ENCODE measurements at places on chromosomes 13 and 19.

- no peak overlapping the region for H3K4me3 ChIP-seq
- H3K4me1 ChIP-seq, result peaks cover 18% of the 10 kb centered on the region
- no peaks in the 10 kb centered on the region for H3K27me3 ChIP-seq
- no peak overlapping the region for H3K27ac ChIP-seq
- no peak for DNase-seq
Measured at GRCh38 chr19:932648-933552, 7.1 kb downstream of the ARID3A start.

DNA sequence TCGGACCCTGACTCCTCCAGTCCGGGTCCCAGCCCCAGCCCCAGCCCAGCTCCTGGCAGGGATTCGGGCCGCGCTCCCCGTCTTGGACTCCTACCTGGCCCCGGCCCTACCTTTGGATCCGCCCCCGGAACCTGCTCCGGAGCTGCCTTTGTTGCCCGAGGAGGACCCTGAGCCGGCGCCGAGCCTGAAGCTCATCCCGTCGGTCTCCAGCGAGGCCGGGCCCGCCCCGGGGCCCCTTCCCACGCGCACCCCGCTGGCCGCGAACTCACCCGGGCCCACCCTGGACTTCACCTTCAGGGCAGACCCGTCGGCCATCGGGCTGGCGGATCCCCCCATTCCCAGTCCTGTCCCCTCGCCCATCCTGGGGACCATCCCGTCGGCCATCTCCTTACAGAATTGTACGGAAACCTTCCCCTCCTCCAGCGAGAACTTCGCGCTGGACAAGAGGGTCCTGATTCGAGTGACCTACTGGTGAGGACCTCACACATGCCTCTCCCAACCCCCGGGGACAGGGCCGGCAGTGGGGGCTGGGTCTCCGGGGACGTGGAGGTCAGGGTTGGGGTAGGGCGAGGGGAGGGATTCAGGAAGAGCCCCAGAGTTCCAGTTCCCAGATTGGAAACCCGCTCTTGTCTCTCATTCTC, 732 bp downstream of the SELENOV start:
- no peaks in the 10 kb centered on the region for H3K36me3 ChIP-seq
- no peak for DNase-seq
- no peak overlapping the region for H3K27ac ChIP-seq
- H3K4me1 ChIP-seq, result peaks cover 8% of the 10 kb centered on the region
- H3K4me3 ChIP-seq, result no peak overlapping the region

- DNase-seq, result peak; percentile 71
- no peak overlapping the region for H3K4me3 ChIP-seq
- no peak overlapping the region for H3K27ac ChIP-seq
- no peaks in the 10 kb centered on the region for H3K27me3 ChIP-seq
- no peaks in the 10 kb centered on the region for H3K4me1 ChIP-seq
Measured at GRCh38 chr19:51546650-51547396, 15.4 kb upstream of the SIGLEC6 start.

DNA sequence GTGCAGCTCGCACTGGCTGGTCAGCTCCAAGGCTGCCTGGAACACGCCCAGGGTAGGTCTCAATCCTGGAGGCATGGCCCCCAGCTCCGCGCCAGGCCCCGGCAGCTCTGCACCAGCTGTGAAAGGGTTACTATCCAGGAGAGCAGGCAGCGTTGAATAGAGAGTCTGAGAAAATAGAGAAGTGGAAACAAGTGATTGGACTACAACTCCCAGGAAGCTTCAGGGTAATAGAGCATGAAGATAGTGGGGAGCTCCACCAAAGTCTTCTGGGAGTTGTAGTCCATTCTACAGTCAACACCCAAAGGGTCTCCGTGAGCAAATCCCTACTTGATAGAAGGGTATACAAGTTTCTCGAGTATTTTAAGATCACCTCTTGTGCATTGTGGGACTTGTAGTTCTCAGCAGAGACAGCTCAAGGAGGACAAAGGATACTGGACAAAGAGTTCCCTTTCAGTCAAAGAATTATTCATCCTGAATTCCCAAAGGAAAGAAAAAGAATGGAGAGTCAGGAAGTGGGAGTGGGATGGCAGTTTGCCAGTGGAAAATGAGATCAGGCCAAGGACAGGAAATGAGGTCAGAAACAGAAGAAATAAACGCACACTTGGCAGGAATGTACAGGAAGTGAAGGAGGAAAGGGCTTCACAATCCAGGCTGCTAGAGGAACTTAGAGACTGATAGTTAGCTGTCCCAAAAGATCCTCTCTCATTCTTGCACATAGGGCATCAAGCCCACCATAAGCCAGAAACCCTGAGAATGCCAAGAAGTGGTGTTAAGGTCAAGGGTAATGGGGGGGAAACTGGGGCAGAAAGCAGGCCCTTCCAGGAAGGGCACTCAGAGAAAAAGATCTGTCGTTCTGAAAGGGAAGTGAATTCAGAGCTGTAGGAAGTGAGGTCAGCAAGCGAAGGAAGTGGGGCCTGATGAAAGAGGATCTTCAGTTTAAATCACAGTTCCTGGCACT, 5.5 kb upstream of the MAMSTR start:
- no peaks in the 10 kb centered on the region for H3K4me1 ChIP-seq
- no peak for DNase-seq
- H3K4me3 ChIP-seq, result no peak overlapping the region
- peak overlapping the region; percentile 69 for H3K27ac ChIP-seq
- H3K36me3 ChIP-seq, result no peaks in the 10 kb centered on the region

DNA sequence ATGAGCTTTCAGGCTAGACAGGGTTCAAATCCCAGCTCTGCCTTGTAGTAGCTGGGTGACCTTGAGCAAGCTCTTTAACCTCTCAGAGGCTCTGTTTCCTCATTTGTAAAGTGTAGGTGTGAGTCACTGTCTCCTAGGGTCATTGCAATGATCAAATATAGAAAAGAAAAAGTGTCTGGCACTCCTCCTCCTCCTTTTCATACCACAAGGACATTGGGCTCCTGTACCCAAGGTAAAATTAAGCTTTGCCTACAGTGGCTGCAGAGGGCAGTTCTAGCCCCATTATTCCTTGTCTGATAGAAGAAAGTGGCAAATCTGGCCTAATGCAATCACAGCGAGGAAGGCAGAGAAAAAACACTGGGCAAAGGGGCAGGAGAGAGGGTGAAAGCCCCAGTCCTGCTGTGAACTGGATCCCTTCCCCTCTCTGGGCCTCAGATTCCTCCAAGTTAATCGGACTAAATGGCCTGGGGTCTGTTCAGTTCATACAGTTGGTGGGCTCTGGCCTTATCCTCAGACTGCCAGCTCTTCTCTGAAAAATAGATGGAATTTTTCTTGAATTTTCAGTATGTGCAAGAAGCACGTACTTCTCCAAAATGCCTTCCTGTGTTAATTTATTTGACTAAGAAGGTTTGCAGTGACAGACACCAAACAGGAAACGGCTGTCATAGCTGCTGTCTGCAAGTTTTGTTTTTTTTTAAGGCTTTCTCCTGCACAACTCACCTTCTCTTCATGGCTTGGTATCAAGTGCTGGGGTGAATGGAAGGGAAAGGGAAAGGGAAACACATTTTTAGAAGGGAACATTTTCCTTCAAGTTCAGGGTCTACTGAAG, 35.3 kb downstream of the RGCC start:
- no peaks in the 10 kb centered on the region for H3K27me3 ChIP-seq
- no peak overlapping the region for H3K27ac ChIP-seq
- no peaks in the 10 kb centered on the region for H3K4me1 ChIP-seq
- no peak for DNase-seq
- no peak overlapping the region for H3K4me3 ChIP-seq

DNA sequence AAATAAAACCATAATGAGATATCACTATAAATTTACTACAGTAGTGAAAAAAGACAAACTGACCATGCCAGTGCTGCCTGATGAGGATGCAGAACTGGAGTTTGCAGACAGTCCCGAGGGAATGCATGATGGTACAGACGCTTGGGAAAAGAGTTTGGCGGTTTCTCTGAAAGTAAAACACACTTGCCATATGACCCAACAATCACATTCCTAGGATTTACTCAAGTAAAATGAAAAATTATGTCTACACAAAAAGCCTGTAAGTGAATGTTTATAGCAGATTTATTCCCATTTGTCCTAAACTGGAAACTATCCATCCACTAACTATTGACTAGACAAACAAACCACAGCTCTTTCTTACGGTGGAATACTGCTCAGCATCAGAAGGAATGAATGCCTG, 271.0 kb downstream of the DNAJC15 start:
- no peaks in the 10 kb centered on the region for H3K4me1 ChIP-seq
- H3K4me3 ChIP-seq, result no peak overlapping the region
- DNase-seq, result no peak
- no peaks in the 10 kb centered on the region for H3K27me3 ChIP-seq

- peak within 1 kb of the TSS; percentile 84 for H3K27ac ChIP-seq
- H3K4me1 ChIP-seq, result no peaks in the 10 kb centered on the region
- H3K4me3 ChIP-seq, result peak within 1 kb of the TSS; percentile 56
- DNase-seq, result peak; percentile 35
- H3K36me3 ChIP-seq, result no peaks in the 10 kb centered on the region
Measured at GRCh38 chr19:56476651-56477428, at the start of gene ZNF667. TSS of gene ZNF667 (minus strand) at chr19:56477345. CDS start at chr19:56462370, 14,975 bp downstream.

DNA sequence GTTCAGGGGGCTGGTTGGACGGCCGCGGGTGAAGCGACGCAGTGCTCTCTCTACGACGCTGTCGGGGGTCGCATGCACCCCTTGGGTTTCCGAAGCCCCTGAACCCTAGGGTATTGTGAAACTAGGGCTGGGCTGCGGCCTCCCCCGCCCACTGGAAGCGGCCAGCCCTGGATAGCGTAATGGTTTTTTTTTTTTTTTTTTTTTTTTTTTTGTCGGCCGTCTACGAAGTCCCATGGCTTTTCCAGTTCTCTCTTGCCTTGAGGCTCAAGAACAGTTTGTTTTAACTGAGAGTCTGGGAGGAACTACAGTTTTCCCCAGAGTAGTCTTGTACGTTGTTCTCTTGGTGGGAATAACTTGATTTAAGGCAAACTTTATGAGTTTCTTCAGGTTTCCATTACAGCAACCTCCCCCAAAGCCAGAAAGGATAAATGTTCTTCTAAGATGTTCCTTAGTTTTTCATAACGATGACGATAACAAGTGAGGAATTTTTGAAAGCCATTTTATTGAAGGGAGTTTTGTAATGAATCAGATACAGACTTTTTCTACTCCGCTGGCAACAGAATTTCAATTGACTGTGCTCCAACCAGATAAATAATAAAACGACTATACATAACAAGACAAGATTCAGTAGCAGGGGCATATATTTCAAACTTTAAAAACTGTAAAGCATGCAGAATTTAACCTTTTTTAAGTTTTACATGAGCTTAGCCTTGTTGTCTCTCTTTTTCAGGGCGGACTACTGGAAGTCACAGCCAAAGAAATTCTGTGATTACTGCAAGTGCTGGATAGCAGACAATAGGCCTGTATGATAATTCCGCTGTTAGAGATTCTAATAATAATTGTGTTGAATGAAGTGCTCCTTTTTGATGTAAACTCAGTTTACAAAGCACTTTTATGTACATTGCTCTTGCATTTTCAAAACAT, 867 bp downstream of the WBP4 start:
- peak overlapping the region; percentile 86 for H3K27ac ChIP-seq
- peak overlapping the region; percentile 81 for H3K4me3 ChIP-seq
- peaks cover 5% of the 10 kb centered on the region for H3K4me1 ChIP-seq
- DNase-seq, result no peak
- H3K36me3 ChIP-seq, result peaks cover 2% of the 10 kb centered on the region

- DNase-seq, result no peak
- no peak overlapping the region for H3K4me3 ChIP-seq
- H3K36me3 ChIP-seq, result peaks cover 2% of the 10 kb centered on the region
- peaks cover 24% of the 10 kb centered on the region for H3K4me1 ChIP-seq
Measured at GRCh38 chr19:58563823-58564222, 5.4 kb upstream of the UBE2M start.

DNA sequence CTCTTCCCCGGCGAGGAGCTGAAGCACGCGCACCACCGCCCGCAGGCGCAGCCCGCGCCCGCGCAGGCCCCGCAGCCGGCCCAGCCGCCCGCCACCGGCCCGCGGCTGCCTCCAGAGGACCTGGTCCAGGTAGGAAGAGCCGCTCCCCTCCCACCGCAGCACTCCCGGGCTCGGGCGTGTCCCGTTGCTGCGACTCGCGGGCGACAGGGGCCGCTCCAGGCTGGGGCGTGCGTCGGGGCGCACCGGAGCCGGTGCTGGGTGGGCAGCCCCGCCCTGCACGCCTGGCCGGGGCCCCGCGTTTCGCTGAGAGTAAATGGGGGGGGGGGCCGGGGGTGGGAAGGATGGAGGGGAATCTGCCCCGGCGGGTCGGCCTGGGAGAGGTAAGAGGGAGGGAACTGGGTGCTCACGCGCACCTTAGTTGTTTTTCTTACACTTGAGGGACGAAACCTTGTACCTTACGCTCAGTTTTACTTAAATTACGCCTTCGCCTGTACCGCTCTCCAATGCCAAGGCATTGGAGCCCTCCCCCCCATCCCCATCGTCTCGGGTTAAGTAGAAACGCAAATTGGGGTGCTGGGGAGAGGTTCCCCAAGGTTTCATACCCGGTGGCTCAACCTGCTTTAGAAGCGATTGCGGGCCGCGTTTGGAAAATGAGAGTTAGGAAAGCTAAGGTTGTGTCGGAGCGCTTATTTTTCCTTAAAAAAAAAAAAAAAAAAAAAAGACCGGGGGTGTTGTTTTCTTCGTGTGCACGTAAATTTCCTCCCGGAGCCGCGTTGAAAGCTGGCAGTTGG, 850 bp downstream of the KLF5 start:
- peak overlapping the region; percentile 86 for H3K4me3 ChIP-seq
- DNase-seq, result peak; percentile 61
- no peak overlapping the region for H3K27ac ChIP-seq
- H3K27me3 ChIP-seq, result no peaks in the 10 kb centered on the region

DNA sequence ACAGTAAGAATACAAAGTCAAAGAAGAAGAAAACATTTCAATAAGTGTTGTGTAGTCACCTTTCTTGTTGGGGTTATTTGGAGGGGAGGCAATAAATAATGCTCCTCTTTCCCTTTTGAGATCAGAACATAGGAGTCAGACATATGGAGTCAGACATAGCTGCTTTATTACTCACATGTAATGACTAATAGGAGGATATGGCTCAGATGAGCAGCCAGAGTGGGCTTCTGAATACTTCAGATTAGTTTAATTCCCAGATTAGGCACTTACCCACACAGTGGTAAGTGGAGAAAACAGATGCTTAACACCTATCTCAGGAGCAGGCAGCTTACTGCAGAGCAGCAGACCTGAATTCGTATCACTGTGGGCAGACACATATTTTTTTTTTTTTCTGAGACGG, 31.7 kb upstream of the C1QTNF9B start:
- H3K4me3 ChIP-seq, result no peak overlapping the region
- no peaks in the 10 kb centered on the region for H3K36me3 ChIP-seq
- H3K4me1 ChIP-seq, result no peaks in the 10 kb centered on the region
- DNase-seq, result no peak
- no peaks in the 10 kb centered on the region for H3K27me3 ChIP-seq
